CD4-positive, alpha-beta T cell (primary cell): ENCODE measurements at places on chromosomes 12 and 14.
A peak's percentile ranks its signal among the peaks of the same experiment; 100 is the strongest.

DNA sequence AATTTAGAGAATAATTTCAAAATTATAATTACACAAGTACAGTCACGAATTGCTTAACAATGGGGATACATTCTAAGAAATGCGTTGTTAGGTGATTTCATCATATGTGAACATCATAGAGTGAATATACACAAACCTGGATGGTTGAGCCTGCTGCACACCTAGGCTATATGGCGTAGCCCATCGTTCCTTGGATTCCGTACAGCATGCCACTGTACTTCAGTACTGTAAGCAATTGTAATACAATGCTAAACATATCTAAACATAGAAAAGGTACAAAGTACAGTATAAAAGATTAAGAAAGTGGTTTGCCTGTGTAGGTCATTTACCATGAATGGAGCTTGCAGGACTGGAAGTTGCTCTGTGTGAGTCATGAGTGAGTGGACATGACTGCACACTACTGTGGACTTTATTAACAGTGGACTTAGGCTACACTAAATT, 286.2 kb downstream of the CACNA1C start:
- peak; percentile 30 for DNase-seq

GRCh38 chr12:112341046-112341825, 41.0 kb downstream of the HECTD4 start:
- DNase-seq = no peak

- no peak for DNase-seq
These were observed 13.7 kb upstream of the ZNF740 start for GRCh38 chr12:53166837-53167236.

- DNase-seq = no peak
These were observed 11.2 kb downstream of the ULK1 start for GRCh38 chr12:131905630-131906091.

GRCh38 chr12:39803151-39803550, 183.5 kb upstream of the ABCD2 start:
- no peak for DNase-seq

- DNase-seq = no peak
These were observed 33.7 kb downstream of the MAPK1IP1L start for GRCh38 chr14:55085060-55085660.

- no peak for DNase-seq
These were observed 2.3 kb downstream of the POLR3B start for GRCh38 chr12:106359646-106360399.

DNA sequence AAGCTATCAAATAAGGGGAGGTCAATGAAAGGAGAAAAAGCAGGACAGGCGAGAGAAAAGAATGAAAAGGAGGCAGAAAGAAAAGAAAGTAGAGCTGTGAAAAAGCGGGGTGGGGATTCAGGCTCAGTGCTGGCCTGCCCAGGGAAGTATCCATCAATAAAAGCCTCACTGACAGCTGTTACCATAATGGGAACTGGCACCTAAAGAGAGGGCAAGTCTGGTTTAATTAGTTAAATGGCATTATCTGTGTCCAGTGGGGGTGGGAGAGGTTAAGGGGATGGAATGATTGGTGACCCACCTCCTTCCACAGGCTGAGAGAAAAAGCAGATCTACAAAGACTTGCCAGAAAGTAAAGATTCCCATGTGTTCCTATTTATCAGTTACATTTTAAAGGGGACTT, 7.4 kb downstream of the SALL2 start:
- no peak for DNase-seq

DNA sequence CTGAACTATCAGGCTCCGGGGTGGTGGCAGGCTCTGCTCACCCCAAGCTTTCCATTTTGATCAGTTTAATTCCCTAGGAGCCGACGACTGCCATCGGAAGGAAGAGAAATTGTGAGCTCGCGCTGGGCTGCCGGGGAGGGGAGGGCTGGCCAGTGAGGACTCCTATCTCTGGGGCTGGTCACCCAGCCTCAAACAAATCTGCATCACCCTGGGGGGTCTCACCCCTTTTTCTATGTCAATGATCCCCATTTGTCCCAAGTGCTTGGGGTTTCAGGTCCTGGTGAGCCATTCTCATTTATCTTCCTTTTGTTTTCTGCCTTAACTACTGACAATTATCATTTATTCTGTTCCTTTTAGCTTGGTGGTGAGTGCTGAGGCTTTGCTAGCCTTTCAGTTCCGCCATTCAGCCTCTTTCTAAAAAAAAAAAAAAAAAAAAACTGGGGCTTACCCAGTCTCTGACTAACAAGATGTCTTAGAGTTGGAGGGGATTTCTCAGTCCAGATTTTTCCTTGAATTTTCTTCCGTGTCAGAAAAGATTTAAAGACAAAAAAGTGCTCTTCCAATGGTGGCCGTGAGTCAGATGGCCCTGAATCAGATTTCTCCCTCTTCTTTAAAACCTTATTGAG, 22.8 kb upstream of the USP44 start:
- no peak for DNase-seq

GRCh38 chr14:85634205-85634604, 104.3 kb downstream of the FLRT2 start:
- DNase-seq = no peak

- no peak for DNase-seq
These were observed 506.0 kb downstream of the DIO2 start for GRCh38 chr14:79705126-79705894.

- DNase-seq = no peak
These were observed 1.5 kb downstream of the OR4E1 start for GRCh38 chr14:21672116-21672515.

GRCh38 chr12:75455839-75456238, 24.7 kb upstream of the GLIPR1 start:
- no peak for DNase-seq

DNA sequence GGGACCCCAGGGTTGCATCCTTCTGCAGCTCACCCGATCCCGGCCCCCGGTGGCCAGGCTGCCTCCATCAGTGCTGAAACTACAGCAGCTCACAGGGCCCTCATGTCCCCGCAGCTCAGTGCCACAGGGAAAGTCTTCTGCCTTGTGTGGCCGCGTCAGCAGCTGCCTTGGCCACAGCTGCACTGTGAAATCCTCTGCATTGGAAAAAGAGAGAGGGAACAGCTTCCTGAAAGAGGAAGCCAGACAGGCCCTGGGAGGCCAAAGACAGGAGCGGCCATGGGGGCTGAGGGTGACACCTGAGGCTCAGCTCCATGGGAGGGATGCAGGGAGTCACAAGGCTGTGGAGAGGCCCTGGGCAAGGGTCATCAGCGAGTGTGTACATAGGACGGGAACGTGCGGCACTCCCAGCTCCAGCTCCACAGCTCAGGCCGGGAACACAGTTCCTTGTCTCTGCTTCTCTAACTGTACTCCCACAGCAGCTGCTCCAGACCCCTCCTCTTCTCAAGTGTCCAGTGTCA, 32.7 kb downstream of the PARP2 start:
- no peak for DNase-seq

DNA sequence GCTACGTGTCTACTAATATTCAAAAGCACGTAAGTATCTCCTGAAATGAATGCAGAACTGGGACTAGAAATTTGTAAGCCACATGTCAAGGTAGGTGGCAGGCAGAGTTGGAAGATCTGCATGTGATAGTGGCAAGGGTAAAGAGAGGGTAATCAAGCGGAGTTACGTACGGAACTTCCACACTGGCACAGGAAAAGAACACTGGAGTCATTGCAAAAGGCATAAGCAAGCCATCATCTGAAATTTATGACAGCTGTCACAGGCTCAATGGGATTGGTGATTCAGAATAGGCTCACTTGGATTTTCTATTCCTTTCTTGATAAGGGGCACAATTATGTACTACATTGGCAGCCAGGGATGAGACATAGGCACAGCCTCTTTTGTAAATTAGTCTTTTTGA, 245.3 kb downstream of the PDZRN4 start:
- no peak for DNase-seq

DNA sequence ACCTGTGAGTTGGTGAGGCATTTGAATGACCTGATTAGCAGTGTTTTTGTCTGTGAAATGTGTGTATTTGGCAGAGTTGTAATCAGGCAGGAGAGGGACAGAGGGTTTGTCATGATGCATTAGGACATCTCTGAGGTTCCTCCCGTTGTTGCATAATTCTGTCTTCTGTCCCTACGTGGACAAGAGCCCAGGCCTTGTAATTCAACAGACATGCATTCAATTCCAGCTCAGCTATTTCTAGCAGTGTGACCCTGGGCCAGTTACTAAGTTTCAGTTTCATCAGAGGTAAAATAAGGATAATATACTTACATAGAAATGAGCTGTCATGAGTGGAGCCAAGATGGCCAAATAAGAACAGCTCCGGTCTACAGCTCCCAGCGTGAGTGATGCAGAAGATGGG, 208.6 kb downstream of the SLC38A4 start:
- no peak for DNase-seq
